Anterior cingulate cortex (tissue), 58 donors: ENCODE measurements at places on chromosomes 2 and 18.

- DNase-seq, result no peak
Measured at GRCh38 chr2:13968811-13969210, 663.7 kb upstream of the LRATD1 start.

DNA sequence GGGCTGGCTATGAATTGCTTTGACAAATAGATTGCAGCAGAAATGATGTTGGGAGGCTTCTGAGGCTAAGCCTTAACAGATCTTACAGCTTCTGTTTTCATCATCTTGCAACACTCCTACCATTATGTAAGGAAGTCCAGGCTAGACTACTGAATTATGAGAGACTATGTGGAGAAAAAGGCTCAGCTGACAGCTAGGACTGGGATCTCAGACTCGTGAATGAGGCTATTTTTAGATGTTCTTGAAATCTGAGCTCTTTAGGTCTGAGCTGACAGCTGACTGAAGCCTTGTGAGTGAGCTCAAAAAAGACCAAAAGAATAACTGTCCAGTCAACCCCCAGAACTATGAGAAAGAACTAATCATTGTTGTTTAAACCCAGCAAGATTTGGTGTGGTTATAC, 70.3 kb downstream of the VWC2L start:
- peak; percentile 3 for DNase-seq

DNA sequence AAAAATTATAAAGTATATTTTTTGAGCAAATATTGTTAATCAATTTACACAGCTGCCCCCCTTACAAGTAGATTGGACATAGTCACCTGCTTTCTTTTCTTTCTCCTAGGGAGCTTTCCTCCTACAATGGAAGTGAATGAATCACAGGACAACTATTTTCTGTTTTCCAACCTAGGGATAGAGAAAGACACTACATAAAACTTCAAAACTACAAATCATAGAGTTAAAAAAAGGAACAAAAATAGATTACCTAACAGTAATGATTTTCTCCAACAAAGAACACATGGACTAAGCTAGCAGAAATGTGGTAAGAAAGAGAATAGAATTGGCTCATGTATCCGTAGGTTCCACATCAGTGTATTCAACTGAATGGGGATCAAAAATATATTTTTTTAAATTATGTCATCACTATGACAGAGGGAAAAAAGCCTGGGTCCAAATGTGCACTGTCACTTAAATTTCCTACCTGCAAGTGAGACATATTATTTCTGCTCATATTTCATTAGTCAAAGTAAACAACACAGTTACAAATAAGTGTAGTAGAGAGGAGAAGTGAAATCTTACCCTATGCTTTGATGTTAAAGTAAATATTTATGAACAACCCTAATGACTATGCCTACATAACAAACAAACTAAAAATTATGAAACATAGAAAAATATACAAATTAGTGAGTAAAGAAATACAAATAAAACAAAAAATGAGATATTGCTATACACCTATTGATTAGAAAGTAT, 756.7 kb downstream of the SOCS6 start:
- DNase-seq, result no peak

- no peak for DNase-seq
Measured at GRCh38 chr2:147739508-147739907, 105.3 kb upstream of the ACVR2A start.

DNA sequence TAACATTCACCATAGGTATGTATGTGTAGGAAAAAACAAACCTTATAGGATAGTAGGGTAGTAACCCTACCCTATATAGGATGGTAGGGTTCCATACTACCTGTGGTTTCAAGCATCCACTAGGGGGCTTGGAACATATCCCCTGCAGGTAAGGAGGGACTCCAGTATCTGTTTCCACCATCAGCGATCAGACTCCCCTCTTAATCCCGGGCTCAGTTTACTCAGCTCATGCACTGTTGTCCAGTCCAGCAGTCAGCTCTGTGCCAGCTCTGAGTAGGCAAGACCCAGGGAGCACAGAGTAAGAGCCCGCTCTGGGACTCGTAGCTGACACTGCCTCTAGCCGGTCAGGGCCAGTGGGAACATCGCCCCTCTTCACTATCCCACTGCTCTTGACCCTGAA, 61.7 kb downstream of the MEX3C start:
- DNase-seq, result no peak
